Fibroblast of skin of left quadriceps (primary cell): ENCODE measurements at places on chromosomes 16 and 17.

- DNase-seq, result no peak
Measured at GRCh38 chr16:57571098-57571497, 28.7 kb downstream of the ADGRG5 start.

DNA sequence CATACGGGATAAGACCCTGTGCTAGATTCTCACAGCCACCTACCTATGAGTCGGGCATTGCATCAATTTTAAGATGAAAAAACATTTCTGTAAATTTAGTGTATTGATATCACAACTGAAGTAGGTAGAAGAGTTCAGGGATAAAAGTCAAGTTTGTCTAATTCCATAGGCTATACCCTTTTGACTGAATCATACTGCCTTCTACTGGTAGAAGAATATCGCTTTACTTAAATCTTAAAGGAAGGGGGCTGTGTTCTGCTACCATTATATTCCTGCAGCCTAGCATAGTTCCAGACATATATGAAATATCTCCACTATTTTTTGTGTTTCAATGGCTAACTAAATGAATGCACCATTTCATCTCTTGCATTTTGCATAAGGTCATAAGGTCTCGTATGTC lies 1128.6 kb downstream of the CDH8 start:
- peak; percentile 3 for DNase-seq

- no peak for DNase-seq
Measured at GRCh38 chr17:63623786-63624530, 1.7 kb downstream of the MAP3K3 start.

DNA sequence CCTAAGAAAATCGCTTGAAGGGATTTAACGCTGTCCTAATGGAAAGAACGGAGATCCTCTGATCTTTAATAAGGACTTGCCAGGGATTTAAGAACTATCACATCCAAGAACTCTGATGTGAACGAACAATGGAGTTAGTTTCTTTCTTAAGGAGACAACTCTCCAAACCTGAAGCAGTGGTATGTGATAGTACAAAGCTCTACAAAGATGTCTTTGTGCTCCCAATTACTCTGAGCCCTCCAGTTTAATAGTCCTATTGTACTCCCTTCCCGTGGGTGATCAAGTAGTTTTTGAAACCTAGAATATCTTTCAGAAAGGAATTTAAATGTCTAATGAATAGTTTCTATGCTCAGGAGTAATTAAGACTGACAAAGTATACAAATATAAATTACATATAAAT lies 123.8 kb downstream of the FTO start:
- DNase-seq, result no peak

DNA sequence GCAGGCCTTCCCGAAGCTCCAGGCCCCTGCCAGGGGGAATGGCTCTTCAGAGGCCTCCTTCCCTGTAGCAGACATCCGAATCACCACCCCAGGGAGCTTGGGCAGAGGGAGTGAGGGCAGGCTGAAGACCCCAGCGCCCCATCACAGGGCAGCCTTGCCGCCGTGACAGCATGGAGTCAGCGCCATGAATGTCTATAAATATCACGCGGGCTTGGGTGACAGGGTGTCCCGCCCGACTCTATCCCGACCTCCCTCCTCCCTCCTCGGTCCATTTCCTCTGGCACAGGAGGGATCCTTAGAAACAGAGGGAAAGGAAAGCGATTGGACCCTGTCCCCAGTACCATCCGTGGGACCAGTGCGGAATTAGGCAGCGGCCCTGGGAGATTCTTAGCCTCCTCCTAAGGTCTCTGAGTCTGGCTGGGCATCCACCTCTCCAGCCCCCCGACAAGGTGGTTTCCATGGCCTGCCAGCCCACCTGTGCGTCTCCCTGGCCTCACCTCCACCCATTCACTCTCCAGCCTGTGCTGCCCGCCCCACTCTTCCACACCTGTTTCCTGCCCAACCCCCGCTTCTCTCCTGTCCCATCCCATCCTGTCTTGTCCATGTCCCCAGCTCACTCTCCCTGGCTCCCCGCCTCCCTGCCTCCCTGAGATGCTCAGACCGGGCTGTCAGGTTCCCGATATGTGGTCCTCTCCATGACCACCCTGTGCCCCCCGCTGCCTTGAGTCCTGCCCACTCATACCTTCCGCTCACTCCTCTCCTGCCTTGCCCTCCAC lies 5.1 kb downstream of the ATP2A1 start:
- no peak for DNase-seq

DNA sequence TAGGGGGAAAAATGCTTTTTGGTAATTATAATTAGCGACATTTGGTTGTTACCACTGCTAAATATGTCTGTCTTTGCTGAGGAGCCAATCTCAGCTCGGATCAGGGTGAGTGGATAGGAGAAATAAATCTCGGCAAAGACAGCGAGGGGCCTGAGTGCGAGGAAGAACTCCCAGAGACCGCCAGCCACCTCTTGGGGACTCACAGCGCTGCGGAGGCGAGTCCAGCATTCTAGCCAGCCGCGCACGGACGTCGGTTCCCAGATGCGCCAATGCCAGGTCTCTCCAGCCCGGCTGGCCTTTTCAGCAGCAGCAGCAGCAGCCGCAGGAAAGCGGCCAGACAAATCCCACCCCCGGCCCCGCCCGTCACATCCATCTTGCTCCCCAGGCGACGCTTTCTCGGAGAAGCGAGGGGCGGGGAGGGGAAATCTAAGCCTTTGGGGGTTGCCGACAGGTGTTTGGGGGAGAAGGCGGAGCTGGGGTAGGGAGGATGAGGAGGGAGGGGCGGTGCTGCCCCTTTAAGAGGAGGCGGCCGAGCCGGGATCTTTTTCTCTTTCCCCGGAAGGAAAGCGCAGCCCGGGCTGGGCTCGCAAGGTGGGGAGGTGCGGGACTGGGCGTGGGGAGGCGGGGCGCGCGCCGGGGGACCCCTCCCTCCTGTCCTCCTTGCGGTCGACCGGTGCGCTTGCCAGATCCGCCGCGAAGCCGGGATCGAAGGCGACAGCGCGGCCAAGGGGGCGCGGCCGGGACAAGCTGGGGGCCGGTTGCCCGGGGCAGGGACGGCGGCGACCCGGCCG lies at the start of gene ITGA3:
Gene ITGA3, plus strand, starts transcription at position 685 of the 791 bp plus-strand sequence. CDS start 330 bp downstream, outside the sequence.
- DNase-seq, result no peak

DNA sequence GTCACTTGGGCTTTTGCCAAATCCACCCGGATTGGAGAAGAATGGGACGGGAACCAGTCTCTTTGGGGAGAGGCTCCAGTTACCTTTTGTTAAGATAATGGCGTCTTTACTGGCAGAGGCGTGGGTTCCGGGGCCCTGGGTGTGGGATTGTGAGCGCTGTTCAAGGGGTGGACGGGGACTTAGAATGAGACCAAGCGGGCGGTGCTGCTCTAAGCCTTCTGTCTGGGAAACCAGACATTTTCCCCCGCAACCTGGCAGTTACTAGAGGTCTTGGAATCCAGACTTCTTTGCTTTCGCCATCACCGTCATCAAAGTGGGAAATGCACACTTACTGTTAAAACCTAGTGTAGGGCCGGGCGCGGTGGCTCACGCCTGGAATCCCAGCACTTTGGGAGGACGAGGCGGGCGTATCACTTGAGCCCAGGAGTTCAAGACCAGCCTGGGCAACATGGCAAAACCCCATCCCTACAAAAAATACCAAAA lies 706 bp downstream of the TEN1 start:
- peak; percentile 37 for DNase-seq

GRCh38 chr17:71217769-71218168 lies 903.1 kb upstream of the SOX9 start:
- DNase-seq, result no peak

DNA sequence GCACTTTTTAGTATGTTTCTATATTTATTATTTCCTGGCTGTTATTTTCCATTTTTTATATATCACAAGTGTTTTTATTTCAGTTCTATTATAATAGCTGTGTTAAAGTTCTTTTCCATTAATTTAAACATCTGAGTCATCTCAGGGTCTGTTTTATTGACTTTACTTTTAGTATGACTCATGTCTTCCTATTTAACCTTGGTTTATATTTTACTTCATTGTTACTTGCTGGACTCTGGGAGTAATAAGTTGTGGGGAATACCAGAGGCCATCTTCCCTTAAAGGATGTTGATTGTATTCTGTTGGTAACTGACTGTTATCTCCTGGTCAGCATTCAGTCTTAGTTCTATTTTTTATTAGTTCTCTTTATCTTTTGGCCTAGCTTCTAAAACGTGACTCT lies 1508.2 kb downstream of the CDH11 start:
- no peak for DNase-seq

- DNase-seq, result no peak
Measured at GRCh38 chr16:84839054-84839453, 19.3 kb downstream of the CRISPLD2 start.

DNA sequence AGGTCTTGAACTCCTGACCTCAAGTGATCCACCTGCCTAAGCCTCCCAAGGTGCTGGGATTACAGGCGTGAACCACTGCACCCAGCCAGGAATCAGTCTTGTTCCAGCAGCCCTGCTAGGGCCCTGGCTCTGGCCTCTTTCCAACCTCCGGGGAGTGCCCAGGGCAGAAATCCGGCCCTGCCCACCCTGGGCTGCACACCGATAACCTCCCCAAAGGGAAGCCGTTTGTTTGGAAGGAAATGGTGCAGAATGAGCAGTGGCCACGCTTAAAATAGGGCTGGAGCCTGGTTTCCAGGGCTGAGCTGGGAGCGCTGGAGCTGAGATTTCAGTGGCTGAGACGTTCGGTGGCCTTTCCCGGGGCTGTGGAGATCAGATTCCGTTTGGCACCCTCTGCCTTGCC lies 17.8 kb upstream of the EMP2 start:
- no peak for DNase-seq

DNA sequence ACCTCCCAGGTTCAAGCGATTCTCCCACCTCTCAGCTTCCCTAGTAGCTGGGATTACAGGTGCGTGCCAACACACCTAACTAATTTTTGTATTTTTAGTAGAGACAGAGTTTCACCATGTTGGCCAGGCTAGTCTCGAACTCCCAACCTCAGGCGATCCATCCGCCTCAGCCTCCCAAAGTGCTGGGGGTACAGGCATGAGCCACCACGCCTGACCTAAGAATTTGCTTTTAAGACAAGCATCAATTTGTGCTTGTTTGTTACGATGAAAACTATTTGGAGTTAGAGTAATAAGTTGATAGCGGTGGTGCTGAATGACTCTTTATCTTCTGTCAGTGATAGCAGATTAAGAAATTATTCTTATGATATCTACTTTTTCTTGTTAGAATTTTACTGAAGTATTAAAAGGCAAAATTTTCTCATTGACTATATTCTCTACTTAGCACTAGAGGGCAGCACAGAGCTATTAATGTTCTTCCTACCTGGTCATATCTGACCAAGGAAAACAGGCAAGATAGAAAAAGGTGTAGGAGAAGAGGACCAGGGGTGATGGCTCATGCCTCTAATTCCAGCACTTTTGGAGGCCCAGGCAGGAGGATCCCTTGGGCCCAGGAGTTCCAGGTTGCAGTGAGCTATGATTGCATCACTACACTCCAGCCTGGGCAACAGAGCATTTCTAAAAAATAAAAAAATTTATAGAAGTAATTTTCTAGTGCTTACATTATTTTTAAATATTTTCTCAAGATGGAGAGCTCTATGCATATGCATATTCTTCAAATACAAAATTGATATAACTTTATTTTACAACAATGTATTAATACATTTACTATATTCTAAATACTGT lies 24.5 kb downstream of the STXBP4 start:
- DNase-seq, result no peak

DNA sequence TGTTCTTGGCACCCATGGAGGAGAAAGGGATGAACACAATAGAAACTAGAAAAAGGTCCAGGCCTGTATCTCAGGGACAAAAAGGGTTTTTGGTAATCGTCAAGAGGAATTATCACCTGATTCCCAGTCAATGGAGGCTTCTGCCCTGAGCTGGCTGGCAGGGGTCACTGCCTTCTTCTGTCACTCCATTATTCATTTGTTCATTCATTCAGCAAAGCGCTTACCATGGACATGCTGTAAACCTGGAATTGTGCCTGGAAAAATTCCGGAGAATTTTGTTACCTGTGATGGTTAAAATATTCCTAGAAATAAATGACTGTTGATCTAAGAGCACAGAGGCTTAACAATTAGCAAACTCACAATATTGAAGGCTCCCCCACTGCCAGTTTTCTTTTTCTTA lies 212.3 kb downstream of the SHISA9 start:
- DNase-seq, result no peak

- peak; percentile 33 for DNase-seq
Measured at GRCh38 chr17:57810721-57811637, 38.9 kb downstream of the MRPS23 start.

- DNase-seq, result peak; percentile 34
Measured at GRCh38 chr17:31373150-31374093, 18.1 kb upstream of the RAB11FIP4 start.

DNA sequence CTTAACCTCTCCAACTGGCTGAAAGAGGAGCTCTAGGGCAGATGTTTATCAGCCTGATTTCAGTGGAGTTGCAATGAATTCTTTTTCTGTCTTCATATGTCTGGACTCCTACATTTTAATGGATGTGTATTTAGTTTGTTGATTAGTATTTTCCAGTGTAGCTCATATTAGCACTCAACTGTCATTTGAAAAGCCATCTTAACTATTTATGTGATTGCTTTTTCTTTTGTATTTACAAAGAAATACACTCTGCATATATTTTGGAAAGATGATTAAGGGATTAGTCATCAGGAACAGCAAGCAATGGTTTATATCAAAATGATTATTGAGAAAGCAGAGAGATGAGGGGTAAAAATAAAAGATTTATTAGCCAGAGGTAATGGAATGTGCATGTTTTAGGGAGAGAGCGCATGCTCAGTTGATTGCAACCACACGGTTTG lies 71.1 kb downstream of the WWOX start:
- no peak for DNase-seq

DNA sequence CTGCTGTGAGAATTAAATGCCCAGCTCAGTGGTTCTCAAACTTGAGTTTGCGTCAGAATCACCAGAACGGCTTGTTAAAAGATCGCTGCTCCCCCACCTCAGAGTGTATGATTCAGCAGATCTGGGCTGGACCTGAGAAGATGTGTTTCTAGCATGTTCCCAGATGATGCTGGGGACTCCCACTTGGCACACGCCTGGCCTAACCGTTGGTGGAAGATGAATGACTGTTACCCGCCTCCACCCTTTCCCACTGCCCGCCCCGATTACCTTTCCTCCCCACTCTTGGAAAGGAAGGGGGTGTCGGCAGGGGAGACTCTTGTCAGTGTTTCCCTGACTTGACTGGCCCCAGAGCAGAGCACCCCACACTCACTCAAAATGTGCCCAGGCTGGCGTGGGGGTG lies 29.3 kb upstream of the ABCC3 start:
- DNase-seq, result no peak

- DNase-seq, result peak; percentile 37
Measured at GRCh38 chr16:54080524-54081008, 206.0 kb downstream of the IRX3 start.

- DNase-seq, result no peak
Measured at GRCh38 chr17:49514071-49514721, 19.1 kb downstream of the NGFR start.

DNA sequence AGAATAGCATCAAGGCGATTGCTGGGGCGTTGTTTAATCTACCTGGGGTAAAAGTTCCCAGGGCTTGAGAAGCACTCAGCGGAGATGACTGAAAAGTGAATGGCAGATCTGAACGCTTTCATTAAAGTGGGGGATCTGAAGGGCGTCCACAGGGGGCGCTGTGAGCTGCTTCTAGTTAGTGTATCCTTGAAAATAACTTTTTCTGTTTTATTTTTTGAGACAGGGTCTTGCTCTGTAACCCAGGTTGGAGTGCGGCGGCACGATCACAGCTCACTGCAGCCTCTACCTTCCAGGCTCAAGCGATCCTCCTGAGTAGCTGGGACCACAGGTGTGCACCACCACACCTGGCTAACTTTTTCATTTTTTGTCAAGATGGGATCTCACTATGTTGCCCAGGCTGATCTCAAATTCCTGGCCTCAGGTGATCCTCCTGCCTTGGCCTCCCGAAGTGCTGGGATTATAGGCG lies 360.4 kb downstream of the SEC14L1 start:
- no peak for DNase-seq
